ENCODE measurements at places on chromosomes 1 and 21.

DNA sequence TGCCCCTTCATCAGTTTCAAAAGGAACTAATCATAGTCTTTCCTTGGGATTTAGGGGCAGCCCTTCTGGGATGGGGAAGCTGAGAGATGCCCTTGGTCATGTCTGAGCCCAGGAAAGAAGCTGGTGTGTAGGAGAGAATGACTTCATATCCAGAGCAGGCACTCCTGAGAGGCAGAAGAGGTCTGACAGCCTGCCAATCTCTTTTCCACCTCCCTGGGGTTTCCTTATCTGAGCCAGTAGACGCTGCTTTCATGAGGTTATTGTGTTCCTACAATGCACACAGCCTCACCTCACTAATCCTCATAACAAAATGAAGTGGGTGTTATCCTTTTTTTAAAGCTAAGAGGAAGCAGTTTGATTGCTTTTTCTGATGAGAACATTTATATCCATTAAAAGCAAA, 14.1 kb downstream of the ROR1 start:
- no peak for DNase-seq

DNA sequence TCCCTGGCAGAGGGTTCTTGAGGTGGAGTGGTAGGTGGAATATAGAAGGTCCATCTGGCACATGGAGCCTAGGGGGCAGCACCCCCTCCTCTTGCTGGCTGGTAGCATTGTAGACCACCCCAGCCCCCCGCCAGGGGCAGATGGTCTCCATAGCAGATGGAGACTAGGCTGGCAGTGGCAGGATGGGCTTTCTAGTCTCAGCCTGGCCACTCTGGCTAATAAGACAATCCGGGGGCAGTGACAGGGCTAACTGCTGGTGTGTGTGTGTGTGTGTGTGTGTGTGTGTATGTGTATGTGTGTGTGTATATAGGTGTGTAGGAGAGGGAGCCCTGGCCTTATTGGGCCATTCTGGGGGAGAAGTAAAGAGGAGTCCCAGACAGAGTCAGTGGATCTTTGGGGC, 16.1 kb downstream of the UTP11 start:
- no peak for DNase-seq

- peak; percentile 25 for DNase-seq
These were observed 40.5 kb upstream of the FHAD1 start for GRCh38 chr1:15206418-15207030.

DNA sequence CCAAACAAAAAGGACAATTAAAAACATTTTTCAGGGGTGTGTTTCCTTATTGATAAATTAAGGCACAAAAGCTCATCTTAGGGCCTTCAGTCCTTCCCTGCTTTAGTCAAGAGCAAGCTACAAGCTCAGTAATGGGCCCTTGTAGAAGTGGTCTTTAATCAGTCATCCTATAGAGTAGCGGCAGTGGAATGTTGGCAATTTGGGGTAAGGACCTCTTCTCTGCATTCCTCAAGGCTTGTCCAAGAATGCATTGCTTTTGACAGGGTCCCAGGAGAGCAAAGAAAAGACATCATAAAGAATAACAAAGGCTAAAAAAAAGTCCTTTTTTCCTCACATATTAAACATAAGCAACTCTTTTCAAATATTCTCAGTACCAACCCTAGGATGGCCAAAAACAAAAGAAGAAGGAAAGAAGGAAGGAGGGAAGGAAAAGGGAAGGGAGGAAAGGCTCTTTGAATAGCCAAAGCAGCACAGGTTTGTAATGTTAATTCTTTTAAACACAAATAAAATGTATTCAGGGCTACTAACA, 27.3 kb upstream of the CAMK1G start:
- DNase-seq = no peak

- DNase-seq = no peak
These were observed 725 bp downstream of the CR1L start for GRCh38 chr1:207645635-207646081.

DNA sequence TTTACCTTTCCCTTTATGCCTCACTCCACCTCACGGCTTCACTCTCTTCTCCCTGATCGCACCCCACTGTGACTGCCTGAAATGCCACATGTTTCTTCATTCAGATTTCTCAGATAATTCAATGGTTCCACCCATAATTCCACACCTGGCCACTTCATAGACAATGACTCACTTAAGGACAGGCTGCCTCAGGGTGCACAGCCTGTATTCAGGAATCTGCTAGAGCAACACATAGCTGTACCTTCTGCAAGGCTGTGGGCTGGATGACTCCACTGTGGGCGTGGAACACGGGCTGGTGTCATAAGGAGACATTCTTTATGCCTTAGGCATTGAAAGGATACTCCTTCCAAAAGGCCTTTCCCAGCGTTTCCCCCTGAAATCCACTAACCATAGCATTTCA, 36.1 kb downstream of the L1TD1 start:
- no peak for DNase-seq

- no peak for DNase-seq
These were observed 63.2 kb downstream of the NENF start for GRCh38 chr1:212495766-212496494.

Measured in hippocampal formation (tissue), 2 donors.